Stimulated activated CD8-positive, alpha-beta memory T cell treated with anti-CD3 and anti-CD28 coated beads, Interleukin-7, amount 100 ng/mL, for 4 hours (primary cell): ENCODE measurements at places on chromosomes 5 and 9.
A peak's percentile ranks its signal among the peaks of the same experiment; 100 is the strongest.

- DNase-seq = no peak
Measured at GRCh38 chr9:106981396-106982287, 118.7 kb downstream of the ZNF462 start.

- DNase-seq = no peak
Measured at GRCh38 chr9:129012343-129012742, 15.8 kb downstream of the SH3GLB2 start.

- DNase-seq = no peak
Measured at GRCh38 chr9:106321394-106322180, 541.4 kb upstream of the ZNF462 start.

DNA sequence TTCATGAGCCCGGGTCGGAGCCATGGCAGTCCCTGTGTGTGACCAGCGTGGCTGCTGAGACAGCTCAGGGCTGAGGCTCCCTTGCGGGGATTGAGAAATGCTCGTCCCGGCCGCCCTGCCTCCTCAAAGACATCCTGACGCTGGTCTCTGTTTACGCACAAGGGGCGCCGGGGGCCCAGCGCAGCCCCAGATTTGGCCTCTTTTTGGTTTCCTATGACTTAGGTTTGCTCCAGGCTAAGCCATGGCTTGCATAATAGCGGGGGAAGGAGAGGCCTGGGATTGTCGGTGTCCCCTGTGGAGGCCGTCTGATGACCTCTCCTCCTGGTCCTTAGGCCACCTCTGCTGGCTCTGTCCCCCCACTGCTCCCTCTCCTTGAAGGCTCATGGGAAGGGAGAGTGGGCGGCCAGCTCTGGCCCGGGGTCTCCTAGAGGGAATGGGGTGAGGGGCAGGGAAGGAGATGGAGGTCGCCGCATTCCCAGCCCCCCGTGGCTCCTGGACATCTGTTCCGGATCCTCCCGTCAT is 3.5 kb downstream of the LAMC3 start:
- no peak for DNase-seq

GRCh38 chr9:130897848-130898551 is 1.4 kb upstream of the QRFP start:
- no peak for DNase-seq

DNA sequence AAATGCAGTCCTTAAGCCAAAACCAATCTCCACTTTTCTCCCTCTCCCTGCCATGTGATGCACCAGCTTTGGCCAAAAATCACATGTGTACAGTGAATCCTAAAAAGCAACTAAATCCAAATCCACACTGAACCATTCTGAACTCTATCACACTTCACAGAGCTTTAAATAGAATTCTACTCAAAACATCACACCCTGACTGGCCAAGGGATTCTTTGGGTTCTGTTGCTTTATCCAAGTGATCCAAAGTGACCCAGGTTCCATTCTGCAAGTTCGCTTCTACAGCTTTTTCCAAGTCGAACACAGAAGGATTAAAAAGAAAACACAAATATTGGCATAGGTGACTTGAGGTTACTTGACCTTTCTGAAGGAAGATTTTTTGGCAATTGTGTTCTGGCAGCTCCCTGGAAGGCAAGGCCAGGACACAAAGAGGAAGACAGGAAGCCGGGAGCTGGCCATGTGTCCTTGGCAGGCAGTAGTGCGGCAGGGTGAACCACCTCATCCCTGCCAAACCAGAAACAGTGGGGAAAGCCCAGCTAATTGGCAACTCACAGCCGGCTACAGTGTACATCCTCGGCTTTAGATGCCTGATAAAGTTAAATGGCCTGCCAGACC is 115.0 kb downstream of the NFIB start:
- DNase-seq = no peak

DNA sequence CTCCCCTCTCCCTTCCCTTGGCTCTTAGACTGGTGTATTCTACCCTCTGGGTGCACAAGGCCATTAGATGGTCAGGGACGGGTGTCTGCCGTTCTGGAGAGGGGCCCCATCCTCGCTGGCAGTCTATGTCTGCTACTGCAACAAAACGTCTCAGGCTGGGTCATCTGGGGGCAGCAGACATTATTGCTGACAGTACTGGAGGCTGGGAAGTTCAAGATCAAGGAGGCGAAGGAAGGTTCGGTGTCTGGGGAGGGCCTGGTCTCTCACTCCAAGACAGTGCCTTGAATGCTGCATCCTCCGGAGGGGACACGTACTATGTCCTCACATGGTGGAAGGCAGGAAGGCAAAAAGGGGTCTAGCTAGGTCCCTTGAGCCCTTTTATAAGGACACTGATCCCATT is 93.4 kb upstream of the COL5A1 start:
- DNase-seq = no peak

DNA sequence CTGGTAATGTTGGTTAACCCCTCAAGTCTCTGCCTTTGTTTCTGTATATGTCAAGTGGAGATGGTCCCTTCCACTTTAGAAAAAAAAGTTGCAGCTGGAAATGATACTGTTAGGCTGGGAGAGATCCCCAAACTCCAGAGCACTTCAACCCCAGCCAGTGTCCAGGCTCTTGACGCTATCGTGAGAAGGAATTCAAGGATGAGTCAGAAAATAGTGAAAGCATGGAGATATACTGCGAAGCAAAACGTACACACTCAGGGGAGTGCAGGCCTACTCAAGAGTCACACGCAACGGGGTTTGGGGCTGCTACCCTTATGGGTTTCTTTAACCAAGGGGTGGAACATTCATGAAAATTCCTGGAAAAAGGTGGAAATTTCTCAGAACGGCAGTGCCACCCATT is 24.9 kb downstream of the KCNV2 start:
- DNase-seq = no peak

DNA sequence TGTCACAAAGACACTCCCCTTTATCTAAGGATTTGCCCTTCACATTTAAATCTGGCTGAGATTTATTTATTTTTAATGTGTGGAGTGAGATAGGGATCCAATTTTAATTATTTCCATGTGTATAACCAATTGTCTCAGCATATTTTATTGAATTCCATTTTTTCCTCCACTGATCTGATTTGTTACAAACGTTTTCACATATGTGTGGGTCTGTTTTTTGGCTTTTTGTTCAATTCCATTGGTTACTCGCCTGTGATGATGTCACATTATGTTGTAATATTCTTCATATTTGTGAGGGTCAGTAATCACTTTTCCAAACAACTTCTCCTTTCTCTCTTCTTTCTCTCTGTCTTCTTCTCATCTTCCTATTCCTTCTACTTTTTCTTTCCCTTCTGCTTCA is 278.3 kb upstream of the RFX3 start:
- DNase-seq = no peak

DNA sequence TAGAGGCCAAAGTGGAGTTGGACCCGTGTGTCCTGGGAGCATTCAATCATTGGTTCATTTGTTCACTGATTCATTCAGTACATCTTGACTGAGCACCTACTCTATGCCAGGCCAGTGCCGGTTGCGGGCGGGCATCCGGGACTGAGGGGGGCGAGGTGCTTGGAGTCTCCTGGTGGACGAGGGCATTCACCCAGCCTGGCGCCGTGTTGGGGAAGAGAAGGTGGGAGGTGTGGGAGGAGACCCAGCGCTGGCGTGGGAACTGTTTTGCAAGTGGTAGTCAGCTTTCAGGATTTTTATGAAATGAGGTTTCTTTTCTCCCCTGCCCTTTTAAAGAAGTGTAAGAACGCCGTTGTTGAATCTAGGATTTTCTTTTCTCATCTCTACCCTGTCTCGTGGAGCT is 37.2 kb downstream of the NCS1 start:
- no peak for DNase-seq

GRCh38 chr9:134367791-134368490 is 41.7 kb downstream of the RXRA start:
- DNase-seq = no peak

DNA sequence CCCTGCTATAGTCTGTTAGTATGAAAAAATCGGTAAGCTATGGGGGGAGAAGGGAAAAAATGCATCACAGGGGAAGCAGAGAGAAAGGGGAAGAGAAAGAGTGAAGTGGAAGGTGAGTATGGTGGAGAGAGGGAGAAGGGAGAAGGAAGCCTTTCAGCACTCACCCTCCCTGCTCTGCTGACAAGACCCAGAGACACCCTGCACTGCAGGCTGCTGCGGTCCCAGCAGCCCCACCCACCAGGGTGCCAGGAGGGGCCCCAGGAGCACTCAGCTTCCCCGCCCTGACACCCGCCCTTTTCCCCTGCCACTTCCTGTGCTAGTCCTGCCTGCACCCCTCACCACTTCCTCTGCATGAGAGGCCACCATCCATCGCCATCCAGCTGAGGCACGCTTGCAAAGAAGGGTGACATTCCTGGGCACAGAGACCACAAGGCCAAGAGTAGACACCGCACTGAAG is 12.7 kb downstream of the STK10 start:
- DNase-seq = peak; percentile 86

DNA sequence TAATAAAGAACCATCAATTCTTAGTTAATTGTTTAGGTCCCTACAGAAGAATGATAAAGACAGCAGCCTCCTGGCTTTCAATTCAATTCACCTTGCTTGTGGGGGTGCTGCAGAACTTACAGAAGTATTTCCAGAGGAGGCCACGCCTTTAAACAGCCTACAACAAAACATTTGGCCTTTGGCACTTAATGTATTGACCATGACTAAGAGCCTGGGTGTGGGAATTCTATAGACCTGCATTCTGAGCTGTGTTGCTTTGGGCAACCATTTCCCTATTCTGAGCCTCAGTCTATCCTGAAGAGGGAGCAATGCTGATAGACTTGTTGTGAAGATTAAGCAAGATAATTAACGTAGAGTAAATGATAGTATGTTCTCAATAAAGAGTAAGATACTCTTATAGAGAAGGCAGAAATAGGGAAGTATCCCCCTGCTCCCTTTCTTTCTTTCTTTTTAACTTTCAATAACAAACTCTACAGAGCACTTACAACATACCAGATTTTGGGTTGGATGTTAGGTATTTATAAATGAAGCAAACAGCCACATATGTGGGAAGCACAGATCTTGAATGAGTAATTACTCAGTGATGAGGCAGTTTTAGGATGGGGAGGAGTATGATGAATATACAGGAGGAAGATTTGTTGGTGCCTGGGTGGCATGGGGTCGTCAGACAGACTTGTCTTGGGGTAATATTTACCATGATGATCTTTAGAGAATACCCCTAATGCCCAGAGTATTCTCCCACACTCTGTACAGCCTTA is 28.4 kb downstream of the PAPPA start:
- no peak for DNase-seq

- no peak for DNase-seq
Measured at GRCh38 chr9:90034071-90034470, 429.3 kb downstream of the GADD45G start.

- no peak for DNase-seq
Measured at GRCh38 chr5:14129123-14129522, 14.0 kb upstream of the TRIO start.
